ENCODE measurements at places on chromosomes 16 and 17. TPM values are rescaled to one million over a fixed set of nuclear protein-coding genes. Genes with fewer than 3 reads are reported as not detected.

Gene RRAD
- total RNA-seq: 83.7 TPM

Gene PRCD
- 4.3 TPM for total RNA-seq

Gene GPR142
- total RNA-seq: not detected

Gene SCARF1
- total RNA-seq: 0.99 TPM

- peak; percentile 91 for DNase-seq
Measured at GRCh38 chr17:28726627-28727491, 826 bp upstream of the TLCD1 start.

- DNase-seq: no peak
Measured at GRCh38 chr17:17405673-17406072, 71.1 kb upstream of the MED9 start.

DNA sequence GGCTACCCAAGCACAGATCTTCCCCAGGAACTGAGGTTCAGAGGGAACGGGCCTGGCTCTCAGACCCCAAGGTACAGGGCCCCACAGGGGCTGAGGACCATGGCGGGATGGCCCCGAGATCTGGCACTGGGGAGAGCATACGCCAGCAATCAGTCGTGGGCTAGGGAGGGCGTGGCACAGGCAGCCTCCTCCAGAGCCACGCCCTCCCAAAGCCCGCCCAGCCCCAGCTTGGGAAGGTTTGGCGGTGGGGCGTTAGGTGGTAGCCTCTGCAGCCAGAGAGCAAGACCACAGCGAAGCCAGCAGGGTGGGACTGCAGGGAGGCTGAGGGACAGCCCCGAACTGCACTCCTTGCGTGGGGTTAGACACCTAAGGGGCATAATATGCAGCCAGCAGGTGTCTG lies 11.6 kb downstream of the WNT9B start:
- DNase-seq: no peak

DNA sequence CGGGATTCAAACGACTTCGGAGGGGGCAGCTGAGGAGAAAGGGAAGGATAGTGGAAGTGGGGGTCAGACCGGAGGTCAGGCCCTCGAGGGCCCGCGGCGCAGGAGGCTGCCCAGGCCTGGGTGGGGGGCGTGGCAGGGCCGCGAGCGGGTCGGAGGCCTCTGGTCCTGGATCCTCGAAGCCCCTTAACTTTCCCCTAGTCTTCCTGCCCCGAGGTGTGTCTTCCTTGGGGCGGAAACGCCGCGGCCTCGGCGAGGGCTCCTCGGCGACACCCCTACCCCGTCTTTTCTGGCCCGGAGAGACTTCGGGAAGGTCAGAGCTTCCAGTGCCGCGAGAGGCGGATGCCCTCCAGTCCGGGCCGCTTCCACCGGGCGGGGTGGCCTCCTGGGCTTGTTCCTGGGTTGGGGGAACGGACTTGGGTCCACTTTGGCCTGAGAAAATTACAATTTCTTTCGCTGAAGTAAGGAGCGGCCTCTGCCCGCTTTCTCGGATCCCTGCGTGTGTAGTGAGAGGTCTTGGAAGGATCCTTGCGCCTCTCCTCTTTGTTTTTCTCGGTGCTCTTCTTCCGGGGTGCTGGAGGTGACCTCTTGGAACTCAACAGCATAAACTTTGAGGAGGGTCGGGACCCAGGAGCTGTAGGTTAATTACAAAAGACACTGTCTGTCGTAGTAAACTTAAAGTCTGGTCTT lies 491 bp downstream of the IST1 start:
- peak; percentile 55 for DNase-seq

DNA sequence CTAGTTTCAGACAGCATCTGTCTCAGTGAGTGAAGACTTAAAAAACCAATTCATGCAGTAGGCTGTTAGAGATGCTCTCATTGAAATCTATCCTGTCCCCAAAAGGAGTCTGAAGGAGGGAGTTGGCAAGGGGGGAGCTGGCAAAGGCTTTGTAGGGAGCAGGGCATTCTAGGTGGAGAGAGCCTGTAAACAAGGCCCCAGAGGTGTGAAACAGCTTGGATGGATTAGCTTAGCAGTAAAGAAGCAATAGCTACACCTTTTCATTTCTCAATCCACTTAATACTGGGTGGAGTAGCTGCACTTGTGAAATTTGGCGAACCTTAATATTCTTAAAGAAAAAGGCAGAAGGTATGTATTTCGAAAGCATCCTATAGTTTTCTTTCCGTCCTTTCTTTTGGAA lies 61.8 kb downstream of the KSR1 start:
- DNase-seq: no peak

All from fibroblast of lung (primary cell).